Purkinje cell (primary cell): ENCODE measurements at places on chromosomes 16 and 17. TPM values are rescaled to one million over a fixed set of nuclear protein-coding genes. Genes with fewer than 3 reads are reported as not detected.

ZNF768 gene
- polyA plus RNA-seq: 0.38 TPM in 1 of 2 replicates, not detected in the other

TBC1D26 gene
- polyA plus RNA-seq: not detected in 2 replicates

KRTAP2-2 gene
- not detected in 2 replicates for polyA plus RNA-seq

TEX14 gene
- 0.59 and 2.9 TPM in 2 replicates for polyA plus RNA-seq
